Hematopoietic multipotent progenitor cell treated with erythropoietin and hydrocortisone succinate and interleukin-3 and kit ligand, for 15 days (in vitro differentiated cells): ENCODE measurements at places on chromosomes 3 and 15.

DNA sequence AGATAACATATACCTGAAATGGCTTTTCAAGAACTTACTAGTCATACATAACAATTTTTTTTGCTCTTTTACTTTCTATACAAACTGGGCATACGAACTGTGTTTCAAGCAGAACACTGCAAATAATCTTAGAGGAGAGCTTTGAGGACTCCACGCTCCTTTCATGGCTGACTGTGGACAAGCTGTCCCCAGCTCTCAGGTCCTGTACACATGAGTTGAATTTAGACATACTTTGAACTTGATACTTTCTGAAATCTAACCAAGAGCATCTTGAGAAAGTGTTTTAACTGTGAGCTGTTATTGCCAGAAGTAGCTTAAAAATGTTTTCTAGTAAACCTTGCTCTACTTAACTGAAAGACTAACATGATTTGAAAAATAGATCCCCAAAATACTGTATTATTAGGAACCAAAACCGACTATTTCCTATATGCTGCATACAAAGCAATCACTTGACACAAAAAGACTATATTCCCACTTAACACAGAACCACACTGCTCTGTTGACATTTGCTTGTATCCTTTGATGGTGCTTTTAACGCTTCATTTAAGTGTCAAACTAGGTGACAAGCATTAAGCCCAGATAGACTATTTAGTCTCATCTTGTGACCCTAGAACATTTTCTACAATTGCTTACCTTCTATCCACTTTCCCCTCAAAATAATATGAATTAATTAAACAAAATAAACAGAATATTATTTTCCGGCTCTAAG is 755.8 kb downstream of the ROBO1 start:
- no peak for DNase-seq

DNA sequence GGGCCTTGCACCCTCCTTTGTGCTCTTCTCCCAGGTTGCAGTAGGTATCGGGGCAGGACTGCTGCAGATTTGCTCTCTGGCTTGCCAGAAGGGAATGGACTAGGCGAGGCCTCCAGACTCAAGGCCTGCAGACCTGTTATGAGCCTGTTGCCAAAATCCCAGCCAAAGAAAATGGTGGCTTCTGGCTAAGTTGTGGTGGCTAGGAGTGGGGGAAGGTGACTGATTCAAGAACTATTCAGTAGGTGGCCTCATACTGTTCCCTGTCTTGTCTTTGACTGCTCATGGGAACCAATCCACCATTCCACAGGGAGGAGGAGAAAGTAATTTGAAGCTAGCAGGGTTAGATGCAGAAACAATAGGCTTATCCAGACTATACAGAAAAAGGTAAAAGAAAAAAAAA is 380.4 kb upstream of the PROK2 start:
- no peak for DNase-seq

- no peak for DNase-seq
Measured at GRCh38 chr3:48684480-48685143, 1.1 kb downstream of the NCKIPSD start.

- DNase-seq = no peak
Measured at GRCh38 chr3:71031914-71032521, 551.5 kb downstream of the FOXP1 start.

- DNase-seq = no peak
Measured at GRCh38 chr3:148757238-148758215, 59.8 kb downstream of the AGTR1 start.

GRCh38 chr15:97944724-97945123 is 15.8 kb upstream of the ARRDC4 start:
- DNase-seq = no peak

- DNase-seq = no peak
Measured at GRCh38 chr15:48388016-48388851, 57.0 kb downstream of the DUT start.
